ENCODE measurements at places on chromosomes 2 and 18.

GRCh38 chr2:8886876-8887275 lies 49.5 kb upstream of the KIDINS220 start:
- DNase-seq, result no peak

DNA sequence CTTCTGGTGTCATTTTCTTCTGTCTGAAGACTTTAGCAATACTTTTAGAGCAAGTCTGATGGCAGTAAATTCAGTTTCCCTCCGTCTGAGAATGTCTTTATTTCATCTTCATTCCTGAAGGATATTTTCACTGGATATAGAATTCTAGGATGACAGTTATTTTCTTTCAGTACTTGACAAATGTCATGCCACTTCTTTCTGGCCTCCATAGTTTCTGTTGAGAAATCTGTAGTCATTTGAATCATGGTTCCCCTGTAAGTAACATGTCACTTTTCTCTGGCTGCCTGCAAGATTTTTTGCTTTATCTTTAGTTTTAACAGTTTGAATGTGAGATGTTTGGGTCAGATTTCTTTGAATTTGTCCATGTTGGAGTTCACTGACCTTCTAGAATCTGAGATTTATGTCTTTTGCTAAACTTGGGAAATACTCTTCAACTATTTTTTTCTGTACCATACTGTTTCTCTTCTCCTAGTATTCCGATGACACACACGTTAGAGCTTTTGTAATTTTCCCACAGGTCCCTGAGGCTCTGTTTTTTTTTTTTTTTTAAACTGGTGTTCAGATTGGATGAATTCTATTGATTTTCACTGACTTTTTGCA lies 30.2 kb downstream of the RMND5A start:
- no peak for DNase-seq

DNA sequence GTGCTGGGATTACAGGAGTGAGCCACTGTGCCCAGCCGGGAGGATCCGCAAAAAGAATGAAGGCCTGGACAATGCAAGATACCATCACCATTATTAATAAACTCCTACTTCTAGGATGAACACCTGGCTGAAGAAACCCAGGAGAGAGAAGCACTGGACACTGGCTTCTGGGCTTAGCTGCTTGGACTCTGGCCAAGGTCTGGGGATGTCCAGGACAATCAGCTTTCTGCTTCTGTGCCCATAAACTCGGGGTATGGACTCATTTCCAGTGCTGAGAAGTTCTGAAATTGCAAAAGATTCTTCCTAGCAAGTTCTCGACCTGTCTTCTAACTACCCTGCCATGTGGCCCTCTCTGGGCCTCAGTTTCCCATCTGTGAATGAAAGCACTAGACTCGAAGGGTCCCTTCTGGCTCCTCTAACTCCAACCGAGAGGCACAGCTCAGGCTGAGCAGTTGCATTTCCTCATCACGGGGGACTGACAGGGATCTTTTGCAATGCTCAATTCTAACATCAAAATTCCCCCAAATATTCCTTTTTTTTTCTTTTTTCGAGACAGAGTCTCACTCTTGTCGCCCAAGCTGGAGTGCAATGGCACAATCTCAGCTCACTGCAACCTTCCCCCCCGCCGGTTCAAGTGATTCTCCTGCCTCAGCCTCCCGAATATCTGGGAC lies 2.4 kb upstream of the SH2D6 start:
- DNase-seq, result no peak

GRCh38 chr18:69490813-69491212 lies 90.1 kb downstream of the DOK6 start:
- DNase-seq, result no peak

- DNase-seq, result no peak
Measured at GRCh38 chr2:216694082-216694825, 1.1 kb downstream of the IGFBP5 start.

DNA sequence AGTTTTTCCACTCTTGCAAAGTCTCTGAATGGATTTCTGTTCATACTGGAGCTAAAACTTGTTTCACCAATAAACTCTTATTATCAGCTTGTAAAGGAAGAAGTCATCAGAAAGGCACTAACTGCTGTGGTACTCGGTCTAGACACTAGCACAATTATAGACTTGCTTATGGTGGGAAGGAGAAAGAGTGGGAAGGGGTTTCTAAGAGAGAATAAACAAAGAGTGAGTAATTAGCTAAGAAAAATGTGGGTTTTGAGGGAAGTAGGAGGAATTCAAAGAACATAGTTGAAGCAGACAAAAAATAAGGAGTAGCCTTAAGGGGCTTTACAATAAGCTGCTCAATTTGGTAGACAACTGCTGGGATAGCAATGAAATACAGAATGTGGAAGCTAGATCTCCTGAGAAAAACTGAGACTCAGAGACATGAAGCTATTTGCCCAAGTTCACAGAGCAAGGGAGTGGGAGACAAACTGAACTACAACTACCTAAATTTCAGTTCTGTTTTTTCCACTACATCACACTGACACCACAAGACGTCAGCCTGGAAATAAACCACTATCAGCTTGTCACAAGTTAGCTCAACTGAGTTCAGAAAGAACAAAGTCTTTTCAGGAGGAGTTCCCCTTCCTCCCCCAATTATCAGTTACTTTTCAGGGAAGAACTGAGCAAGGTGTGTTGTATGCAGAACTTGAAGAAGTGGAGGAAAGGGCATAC lies 59.7 kb downstream of the MAP4K3 start:
- no peak for DNase-seq

- DNase-seq, result no peak
Measured at GRCh38 chr2:149145314-149146295, 107.1 kb downstream of the LYPD6B start.

DNA sequence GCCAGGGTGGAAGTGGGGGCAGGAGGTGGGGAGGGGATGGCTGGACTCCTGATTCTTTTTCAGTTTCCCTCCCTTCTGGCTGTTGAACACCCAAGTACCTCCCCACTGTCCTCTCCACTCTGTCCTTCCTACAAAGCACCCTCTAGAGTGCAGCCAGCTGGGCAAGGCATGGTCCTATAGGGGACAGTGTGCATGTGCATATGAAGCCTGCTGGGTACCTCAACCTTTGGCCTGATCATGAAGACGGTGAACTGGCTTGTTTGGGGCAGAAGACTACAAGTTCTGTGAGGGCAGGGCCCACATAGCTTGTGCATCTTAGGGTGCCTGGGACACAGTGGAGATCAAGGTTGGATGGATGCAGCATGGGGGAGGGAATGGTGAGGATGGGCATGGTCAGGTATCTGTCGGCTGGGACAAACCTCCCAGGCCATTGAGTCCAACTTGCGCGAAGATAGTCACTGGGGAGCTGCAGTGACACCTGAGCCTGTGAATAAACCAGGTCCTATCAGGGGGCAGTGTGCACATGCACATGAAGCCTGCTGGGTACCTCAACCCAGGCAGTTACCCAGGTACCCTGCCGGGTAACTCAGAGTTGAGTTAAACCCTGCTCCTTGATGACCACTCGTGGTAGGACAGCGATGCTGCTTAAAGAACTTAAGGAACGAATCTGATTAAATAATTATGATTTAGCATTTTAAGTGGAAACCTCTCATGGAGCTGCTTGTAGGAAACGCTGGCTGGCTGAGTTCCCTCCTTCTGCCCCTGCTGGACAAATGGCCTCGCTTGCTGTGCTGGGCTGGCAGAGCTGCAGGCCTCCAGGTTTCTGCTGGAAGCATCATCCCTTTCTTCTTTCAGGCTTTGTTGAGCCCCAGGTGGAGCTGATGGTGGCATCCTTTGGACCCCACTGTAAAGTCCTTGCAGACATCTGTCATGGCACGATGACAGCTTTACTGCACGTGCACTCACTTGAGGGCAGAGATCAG lies 84.0 kb downstream of the POLR1A start:
- no peak for DNase-seq

- DNase-seq, result no peak
Measured at GRCh38 chr2:47616506-47616905, 166.4 kb upstream of the MSH6 start.

DNA sequence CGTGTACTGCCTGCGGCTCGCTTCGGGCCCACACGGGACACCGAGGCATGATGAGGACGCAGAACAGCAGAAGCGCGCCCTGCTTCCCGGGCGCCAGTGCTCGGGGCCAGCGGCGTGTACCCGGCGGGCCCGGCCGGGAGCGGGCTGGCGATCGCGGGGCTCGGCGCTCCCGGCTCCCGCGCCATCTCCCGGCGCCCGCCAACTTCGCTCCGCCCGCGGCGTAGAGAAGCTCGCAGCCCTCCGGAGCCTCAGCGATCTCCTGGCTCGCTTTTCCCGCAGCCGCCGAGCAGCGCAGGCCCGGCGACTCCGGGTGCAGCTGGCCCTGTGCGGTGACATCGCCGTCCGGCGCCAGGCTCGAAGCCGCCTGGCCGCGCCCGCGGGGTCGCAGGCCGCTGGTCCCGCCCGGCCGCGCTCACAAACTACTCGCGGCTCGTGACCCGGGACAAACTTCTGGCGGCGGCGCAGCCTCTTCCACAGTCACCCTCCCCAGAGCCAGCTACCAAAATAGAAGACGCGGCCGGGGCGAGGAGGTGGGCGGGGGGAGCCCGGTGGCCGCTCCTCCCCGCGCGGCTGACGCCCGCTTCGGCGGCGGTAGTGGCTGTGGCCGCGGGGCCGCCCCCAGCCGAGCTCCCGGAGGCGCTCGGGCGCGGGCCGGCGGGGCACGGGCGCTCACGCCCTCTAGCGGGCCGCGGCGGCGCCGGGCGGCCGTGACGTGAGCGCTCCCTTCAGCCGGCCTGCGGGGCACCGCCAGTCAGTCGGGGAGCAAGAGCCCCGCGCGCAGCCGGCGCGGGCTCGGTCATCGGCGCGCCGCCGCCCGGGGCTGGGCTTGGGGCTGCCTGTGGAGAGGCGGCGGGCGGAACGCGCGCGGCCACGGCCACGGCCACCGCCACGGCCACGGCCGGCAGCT lies at the start of gene PTPRM:
Gene PTPRM, plus strand, starts transcription at position 750 of the 907 bp plus-strand sequence. CDS start 503 bp downstream, outside the sequence.
- peak; percentile 62 for DNase-seq

- no peak for DNase-seq
Measured at GRCh38 chr18:56146565-56146964, 491.8 kb downstream of the TXNL1 start.

DNA sequence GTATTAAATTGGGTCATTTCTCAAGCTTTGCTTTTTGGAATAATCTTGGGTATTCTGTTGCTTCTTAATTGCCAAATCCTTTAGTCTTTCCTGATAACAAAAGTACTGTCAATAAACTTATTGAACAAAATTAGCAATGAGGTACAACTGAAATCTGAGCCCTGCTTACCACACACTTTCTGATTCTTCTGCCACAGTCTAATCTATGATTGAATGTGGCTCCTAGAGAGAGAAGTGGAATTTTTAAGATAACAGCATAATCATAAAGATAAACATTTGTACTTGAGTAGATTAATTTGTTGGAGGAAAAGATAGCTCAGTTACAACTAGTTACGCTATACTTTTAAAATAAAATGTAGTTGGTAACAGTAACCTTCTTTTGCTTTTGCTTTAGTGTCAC lies 354.8 kb downstream of the CELF4 start:
- DNase-seq, result no peak

GRCh38 chr2:147845411-147845971 lies 662 bp downstream of the ACVR2A start:
- no peak for DNase-seq

DNA sequence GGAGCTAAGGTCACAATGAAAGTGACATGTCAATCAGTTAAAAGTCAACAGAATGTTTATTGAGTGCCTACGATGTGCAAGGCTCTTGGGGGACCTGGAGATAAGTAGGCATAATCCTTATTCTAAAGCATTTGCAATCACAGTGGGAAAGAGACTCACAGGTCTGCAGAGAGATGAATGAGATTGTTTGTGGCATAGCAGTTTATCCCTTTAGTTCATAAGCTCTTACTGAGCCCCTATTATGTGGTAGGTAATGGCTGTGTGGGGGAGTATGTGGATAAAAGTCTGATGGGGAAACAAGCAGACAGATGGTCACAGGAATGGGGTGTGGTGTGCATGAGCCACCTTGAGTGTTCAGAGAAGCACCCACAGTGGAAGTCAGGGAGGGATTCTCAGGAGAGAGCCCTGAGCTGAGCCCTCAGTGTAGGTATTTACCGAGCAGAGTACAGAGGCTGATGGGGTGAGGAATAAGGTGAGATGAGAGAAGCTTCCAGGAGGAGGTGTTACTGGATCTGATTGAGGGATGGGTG lies 48.1 kb downstream of the EMILIN2 start:
- DNase-seq, result no peak

- DNase-seq, result no peak
Measured at GRCh38 chr2:102620332-102620731, 979 bp downstream of the SLC9A2 start.

DNA sequence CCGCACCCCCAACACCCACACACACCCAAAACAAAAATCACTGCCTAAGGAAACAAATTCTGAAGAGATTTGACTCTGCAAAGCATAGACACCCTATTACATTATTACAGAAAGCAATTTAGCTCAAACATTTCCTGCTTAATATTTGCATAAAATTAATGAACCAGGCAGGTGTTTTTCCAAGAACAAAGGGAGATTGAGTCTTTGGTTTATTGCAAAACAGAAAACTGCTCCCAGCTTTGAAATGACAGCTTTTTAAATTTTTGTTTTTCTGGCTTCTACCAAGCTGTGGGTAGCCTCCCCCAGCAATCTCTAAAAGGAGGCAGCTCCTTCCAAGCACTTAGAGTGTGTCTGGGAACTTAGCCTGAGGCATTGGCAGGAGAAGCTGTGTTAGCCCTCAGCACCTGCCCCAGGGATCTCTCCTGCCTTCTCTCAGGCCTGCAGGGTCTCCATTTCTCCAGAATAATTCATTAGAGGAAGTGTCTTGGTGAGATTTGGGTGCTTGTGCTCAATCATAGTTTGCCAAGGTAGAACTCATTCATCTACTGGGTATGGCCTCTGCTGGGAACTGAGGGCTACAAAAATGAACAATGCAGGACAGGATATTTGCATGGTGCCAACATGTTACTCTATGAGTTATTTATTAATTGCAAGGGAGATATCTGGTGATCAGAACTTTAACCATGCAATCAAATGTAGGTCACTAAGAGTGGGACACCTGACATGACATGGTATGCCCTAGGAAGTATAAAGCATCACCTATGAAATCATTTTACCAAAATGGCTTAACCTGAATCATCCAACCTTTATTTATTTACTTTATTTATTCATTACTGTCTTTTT lies 58.7 kb downstream of the B3GNT2 start:
- DNase-seq, result no peak

DNA sequence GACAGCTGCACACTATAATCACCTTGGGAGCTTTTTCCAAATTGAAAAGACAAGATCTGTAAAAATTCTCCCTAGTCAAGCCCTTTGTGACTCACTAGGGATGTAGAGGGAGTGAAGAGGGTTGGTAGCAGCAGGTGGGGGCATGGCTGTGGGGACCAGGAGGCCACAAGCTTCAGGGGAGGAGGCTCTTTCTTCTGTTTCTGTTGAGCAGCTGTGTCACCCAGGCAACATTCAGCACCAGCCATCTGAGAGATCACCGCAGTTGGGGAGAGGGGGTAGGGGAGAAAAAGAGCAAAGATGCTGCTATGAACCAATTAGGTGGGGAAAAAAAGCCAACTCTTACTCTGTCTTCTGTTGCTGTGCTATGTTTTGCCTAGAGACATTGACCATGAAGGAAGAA lies 352.3 kb upstream of the MEIS1 start:
- DNase-seq, result no peak

- no peak for DNase-seq
Measured at GRCh38 chr18:24054130-24054529, 39.6 kb downstream of the TTC39C start.
